ENCODE measurements at places on chromosomes 7 and 10.
A peak's percentile ranks its signal among the peaks of the same experiment; 100 is the strongest.

DNA sequence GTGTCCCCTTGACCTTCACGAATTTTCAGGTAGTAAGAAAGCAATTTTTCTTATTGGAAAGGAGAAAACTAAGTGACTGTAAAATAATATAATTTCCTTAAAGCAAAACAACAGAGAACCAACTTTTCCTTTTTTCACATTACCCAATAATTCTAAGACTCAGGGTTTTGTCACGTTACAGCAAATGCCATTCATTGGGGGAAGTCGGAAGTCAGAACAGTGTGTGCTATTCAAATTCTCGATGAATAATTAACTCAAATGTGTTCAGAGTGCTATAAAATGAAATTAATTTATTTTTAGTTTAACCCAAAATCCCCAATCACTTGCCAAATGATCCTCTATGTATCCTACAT, 40.0 kb downstream of the DIP2C start:
- DNase-seq: no peak

- DNase-seq: no peak
Measured at GRCh38 chr10:69056536-69057260, 31.2 kb upstream of the SRGN start.

DNA sequence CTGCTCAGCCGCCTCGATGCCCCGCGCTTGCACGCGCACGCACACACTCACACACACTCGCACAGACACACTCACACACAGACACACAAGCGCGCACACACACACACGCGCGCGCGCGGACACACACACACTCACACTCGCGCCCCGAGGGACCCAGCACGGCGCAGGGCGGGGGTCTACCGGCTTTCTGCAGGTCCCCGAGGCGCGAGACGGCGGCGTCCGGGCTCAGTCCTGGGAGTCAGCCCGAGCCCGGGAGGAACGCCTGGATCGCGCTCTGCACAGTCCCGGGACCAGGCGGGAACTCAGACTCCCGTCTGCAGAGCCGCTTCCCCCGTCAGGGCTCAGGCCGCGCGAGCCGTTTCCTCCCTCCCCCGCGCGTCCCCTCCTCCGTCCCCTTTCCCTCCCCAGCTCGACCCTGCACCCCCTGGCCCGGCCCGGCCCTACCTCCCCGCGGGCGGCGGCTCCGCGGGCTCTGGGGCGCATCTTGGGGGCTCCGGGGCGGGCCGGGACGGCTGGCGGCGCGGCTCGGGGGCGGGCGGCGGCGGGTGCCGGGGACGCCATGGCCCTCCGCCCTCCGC, 464 bp downstream of the DENND2A start:
- DNase-seq: peak; percentile 57

GRCh38 chr7:38142736-38143135, 35.3 kb upstream of the STARD3NL start:
- no peak for DNase-seq

GRCh38 chr10:109405338-109405737, 518.0 kb downstream of the XPNPEP1 start:
- DNase-seq: no peak
